Hepatocyte (in vitro differentiated cells): ENCODE measurements at places on chromosomes 13 and 19. TPM values are rescaled to one million over a fixed set of nuclear protein-coding genes. Genes with fewer than 3 reads are reported as not detected.

DNA sequence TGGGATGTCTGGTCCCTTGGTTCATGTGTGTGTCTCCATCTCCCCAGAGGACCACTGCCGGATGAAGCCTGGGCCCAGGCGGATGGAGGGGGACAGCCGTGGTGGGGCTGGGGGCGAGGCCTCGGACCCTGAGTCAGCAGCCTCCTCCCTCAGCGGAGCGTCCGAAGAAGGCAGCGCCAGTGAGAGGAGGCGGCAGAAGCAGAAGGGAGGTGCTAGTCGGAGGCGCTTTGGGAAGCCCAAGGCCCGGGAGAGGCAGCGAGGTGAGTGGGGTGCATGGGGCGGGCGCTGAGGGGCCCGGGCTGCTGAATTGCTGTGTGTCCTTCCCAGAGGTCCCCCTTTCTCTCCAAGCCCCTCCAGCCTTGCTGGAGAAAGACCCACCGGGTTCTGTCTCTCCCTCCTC lies 3.2 kb downstream of the CCDC106 start:
- H3K27me3 ChIP-seq, result no peaks in the 10 kb centered on the region
- H3K27ac ChIP-seq, result no peak overlapping the region
- no peak for DNase-seq

The DDX49 gene
- total RNA-seq, result 45.8 and 46.0 TPM in 2 replicates

GRCh38 chr13:49371943-49372613 lies 71.8 kb downstream of the CAB39L start:
- no peaks in the 10 kb centered on the region for H3K36me3 ChIP-seq
- no peak overlapping the region for H3K27ac ChIP-seq
- no peaks in the 10 kb centered on the region for H3K27me3 ChIP-seq
- no peaks in the 10 kb centered on the region for H3K4me1 ChIP-seq
- H3K4me3 ChIP-seq, result no peak overlapping the region

The MCF2L gene
- 16.7 and 22.4 TPM in 2 replicates for total RNA-seq

The DAND5 gene
- total RNA-seq, result 0.17 TPM in 1 of 2 replicates, not detected in the other

The DEDD2 gene
- total RNA-seq, result 34.2 and 38.6 TPM in 2 replicates

GRCh38 chr19:10858204-10858828 lies 10.1 kb downstream of the C19orf38 start:
- H3K27me3 ChIP-seq, result no peaks in the 10 kb centered on the region
- H3K27ac ChIP-seq, result no peak overlapping the region
- no peaks in the 10 kb centered on the region for H3K36me3 ChIP-seq
- H3K4me1 ChIP-seq, result no peaks in the 10 kb centered on the region
- no peak for DNase-seq

GRCh38 chr13:51861723-51862300 lies at the start of gene CCDC70:
CCDC70 (plus strand) TSS chr13:51861969; CDS start chr13:51865412, 3,443 bp downstream.
- DNase-seq, result no peak
- H3K36me3 ChIP-seq, result no peaks in the 10 kb centered on the region
- H3K4me1 ChIP-seq, result no peaks in the 10 kb centered on the region
- no peaks in the 10 kb centered on the region for H3K27me3 ChIP-seq
- no peak within 1 kb of the TSS for H3K27ac ChIP-seq

DNA sequence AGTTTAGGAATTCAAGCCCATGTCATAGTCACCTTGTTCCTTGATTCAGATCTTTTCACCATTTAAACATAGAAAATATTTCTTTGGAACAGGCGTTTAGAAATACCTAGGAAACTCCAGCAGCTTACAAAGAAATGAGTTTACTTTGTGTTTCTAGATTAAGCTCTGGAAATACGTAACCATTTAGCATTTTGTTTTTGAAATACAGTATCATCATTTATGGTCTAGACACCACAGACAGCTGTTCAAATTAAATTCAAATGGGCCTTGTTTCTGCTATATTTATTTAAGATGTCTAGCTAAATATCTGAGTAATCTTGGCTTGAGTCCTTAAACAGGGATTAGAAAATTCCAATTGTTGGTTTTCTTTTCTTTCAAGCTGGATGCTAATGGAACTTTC lies 228.5 kb downstream of the NDFIP2 start:
- no peaks in the 10 kb centered on the region for H3K4me1 ChIP-seq
- DNase-seq, result no peak
- no peak overlapping the region for H3K4me3 ChIP-seq
- H3K36me3 ChIP-seq, result no peaks in the 10 kb centered on the region

- no peaks in the 10 kb centered on the region for H3K27me3 ChIP-seq
- H3K4me3 ChIP-seq, result no peak overlapping the region
- H3K36me3 ChIP-seq, result no peaks in the 10 kb centered on the region
- DNase-seq, result no peak
- no peak overlapping the region for H3K27ac ChIP-seq
These were observed 1544.6 kb downstream of the OLFM4 start for GRCh38 chr13:54573186-54573585.

DNA sequence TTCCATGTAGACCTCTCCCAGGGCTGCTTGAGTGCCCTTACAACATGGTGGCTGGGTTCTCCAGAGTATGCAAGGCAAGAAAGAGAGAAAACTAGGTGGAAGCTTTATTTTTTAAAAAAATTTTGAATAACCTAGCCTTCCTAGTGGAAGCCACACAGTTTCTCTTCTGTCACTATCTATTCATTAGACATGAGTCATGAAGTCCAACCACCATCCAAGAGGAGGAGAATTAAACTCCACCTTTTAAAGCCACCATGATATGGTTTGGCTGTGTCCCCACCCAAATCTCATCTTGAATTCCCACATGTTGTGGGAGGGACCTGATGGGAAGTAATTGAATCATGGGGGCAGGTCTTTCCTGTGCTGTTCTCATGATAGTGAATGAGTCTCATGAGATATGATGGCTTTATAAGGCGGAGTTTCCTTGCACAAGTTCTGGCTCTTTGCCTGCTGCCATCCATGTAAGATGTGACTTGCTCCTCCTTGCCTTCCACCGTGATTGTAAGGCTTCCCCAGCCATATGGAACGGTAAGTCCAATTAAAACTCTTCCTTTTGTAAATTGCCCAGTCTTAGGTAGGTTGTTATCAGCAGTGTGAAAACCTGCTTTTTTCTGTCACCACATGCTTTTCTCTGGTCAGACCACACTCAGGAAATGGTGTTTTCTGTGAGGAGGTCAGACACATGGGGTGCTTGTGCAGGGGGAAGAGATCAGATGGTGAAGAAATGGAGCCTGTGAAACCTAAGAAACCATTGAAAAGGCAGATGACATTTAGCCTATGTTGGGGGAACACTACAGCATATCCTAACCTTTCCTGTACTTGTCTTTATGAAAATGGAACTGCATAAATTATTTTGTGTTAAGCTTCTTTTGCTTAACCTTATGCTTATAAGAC lies 57.7 kb downstream of the ANKRD10 start:
- no peak overlapping the region for H3K4me3 ChIP-seq
- no peak for DNase-seq
- no peaks in the 10 kb centered on the region for H3K4me1 ChIP-seq
- no peak overlapping the region for H3K27ac ChIP-seq
- no peaks in the 10 kb centered on the region for H3K27me3 ChIP-seq

GRCh38 chr19:50199259-50199555 lies 4.2 kb upstream of the MYH14 start:
- no peaks in the 10 kb centered on the region for H3K36me3 ChIP-seq
- no peak for DNase-seq
- no peak overlapping the region for H3K4me3 ChIP-seq

GRCh38 chr19:52370341-52370710 lies 603 bp downstream of the ZNF880 start:
- H3K4me3 ChIP-seq, result peak overlapping the region; percentile 73
- peaks cover 7% of the 10 kb centered on the region for H3K36me3 ChIP-seq
- H3K4me1 ChIP-seq, result peaks cover 3% of the 10 kb centered on the region

DNA sequence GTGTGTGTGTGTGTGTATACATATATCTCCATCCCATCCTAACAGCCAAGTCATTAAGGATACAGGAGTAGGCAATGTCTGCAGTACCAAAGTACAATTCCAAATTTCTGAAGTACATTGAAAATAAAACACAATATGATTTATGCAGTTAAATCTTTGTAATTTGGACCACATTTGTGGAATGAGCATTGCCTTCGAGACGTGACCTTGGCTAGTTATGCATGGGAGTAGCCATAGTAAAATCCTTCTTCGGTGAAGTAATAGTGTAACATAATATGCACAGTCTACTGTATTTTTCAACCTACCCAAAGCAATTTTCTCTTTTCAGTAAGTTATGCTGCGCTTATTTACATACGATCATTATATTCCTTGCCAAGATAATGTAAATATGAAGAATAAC lies 665.7 kb upstream of the GPC6 start:
- H3K27me3 ChIP-seq, result no peaks in the 10 kb centered on the region
- H3K4me1 ChIP-seq, result no peaks in the 10 kb centered on the region
- H3K4me3 ChIP-seq, result no peak overlapping the region
- H3K27ac ChIP-seq, result no peak overlapping the region
- no peaks in the 10 kb centered on the region for H3K36me3 ChIP-seq
- no peak for DNase-seq

- peak; percentile 14 for DNase-seq
- peaks cover 7% of the 10 kb centered on the region for H3K4me1 ChIP-seq
- H3K27me3 ChIP-seq, result peaks cover 65% of the 10 kb centered on the region
- no peaks in the 10 kb centered on the region for H3K36me3 ChIP-seq
These were observed at the start of gene SIAH3 for GRCh38 chr13:45851171-45851921. SIAH3 (minus strand) TSS chr13:45851753; CDS start chr13:45851629, 124 bp downstream.
